ENCODE measurements at places on chromosomes 1 and 21. TPM values are rescaled to one million over a fixed set of nuclear protein-coding genes. Genes with fewer than 3 reads are reported as not detected.

CDCA8 gene
- total RNA-seq, result 1.2 TPM

C1orf87 gene
- total RNA-seq, result 0.23 TPM

HTR6 gene
- total RNA-seq, result 0.18 TPM

DNA sequence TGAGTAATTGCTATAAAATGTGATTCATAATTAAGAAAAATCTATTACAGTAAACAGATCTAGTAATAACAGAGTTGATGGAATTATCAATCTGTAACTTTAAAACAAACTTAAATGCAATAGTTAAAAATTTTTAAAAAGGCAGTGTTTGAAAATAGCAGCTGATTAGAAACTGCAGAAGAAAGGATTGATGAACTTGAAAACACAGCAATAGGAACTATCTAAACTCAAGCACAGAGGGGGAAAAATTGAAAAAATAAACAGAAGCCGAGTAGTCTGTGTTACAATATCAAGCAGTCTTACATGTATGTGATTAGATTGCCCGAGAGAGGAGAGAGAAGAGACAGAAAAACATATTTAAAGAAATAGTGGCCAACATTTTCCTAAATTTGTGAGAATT, 569.0 kb upstream of the B3GALT2 start:
- no peak overlapping the region for H3K27ac ChIP-seq
- no peaks in the 10 kb centered on the region for H3K36me3 ChIP-seq
- no peaks in the 10 kb centered on the region for H3K4me1 ChIP-seq

- no peaks in the 10 kb centered on the region for H3K27me3 ChIP-seq
- DNase-seq, result peak; percentile 90
- no peaks in the 10 kb centered on the region for H3K4me1 ChIP-seq
- H3K27ac ChIP-seq, result peak within 1 kb of the TSS; percentile 67
Observed at GRCh38 chr1:156601122-156601830, at the start of gene GPATCH4. GPATCH4 (minus strand) TSS chr1:156601479.

PRRX1 gene
- total RNA-seq, result 272 TPM

COL11A1 gene
- 8.4 TPM for total RNA-seq

DNA sequence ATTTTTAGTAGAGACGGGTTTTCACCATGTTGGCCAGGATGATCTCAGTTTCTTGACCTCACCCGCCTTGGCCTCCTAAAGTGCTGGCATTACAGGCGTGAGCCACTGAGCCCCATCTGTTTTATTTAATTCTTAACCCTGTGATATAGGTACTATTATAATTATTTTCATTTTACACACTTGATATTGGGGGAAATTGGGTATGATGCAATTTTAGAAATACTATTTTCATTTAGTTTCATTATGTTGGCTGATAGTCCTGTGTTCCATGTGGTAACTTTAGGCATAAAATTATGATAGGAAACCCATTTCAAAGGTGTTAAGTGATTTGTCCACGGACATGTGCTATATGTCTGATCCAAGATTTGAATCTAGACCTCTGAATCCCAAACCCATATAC, 61.1 kb downstream of the SPEN start:
- no peak overlapping the region for H3K27ac ChIP-seq
- no peaks in the 10 kb centered on the region for H3K4me1 ChIP-seq
- no peak overlapping the region for H3K4me3 ChIP-seq
- peaks cover 3% of the 10 kb centered on the region for H3K36me3 ChIP-seq
- DNase-seq, result no peak

DNA sequence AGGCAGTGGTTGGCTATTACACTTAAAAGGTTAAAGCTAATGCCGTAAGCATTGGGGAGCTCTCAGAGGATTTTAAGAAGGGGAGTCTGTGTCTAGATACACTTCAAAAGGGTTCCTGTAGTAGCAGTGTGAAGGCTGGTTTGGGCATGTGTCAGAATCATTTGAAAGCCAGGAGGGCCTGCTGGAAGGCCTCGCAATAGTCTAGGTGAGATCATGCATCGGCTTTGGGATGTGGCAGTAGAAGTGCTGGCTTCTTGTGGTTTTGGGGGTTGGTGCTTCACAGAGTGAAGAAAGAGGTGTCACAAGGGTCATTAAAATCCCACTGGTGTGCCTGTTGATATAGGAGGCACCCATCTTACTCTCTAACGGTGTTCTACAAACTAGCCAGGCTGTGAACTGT, 85.7 kb downstream of the ST6GALNAC3 start:
- no peaks in the 10 kb centered on the region for H3K27me3 ChIP-seq
- H3K4me1 ChIP-seq, result peaks cover 3% of the 10 kb centered on the region
- no peaks in the 10 kb centered on the region for H3K36me3 ChIP-seq
- no peak overlapping the region for H3K27ac ChIP-seq
- no peak for DNase-seq
- H3K4me3 ChIP-seq, result no peak overlapping the region

DRAXIN gene
- total RNA-seq, result not detected

DNA sequence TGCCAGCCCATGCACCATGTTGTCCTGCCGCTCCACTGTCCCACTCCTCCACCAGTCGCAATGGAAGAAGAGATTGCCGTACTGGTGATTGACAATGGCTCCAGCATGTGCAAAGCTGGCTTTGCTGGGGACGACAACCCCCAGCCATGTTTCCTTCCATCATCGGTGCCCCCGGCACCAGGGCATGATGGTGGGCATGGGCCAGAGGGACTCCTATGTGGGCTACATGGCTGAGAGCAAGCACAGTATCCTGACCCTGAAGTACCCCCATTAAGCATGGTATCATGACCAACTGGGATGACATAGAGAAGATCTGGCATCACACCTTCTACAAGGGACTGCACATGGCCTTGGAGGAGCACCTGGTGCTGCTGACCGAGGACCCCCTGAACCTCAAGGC, 1.9 kb upstream of the AMY2B start:
- no peak overlapping the region for H3K27ac ChIP-seq
- H3K36me3 ChIP-seq, result no peaks in the 10 kb centered on the region
- H3K4me1 ChIP-seq, result no peaks in the 10 kb centered on the region
- DNase-seq, result no peak

RRP15 gene
- 16.3 TPM for total RNA-seq

GRCh38 chr1:37410815-37411214, 63.6 kb upstream of the ZC3H12A start:
- no peaks in the 10 kb centered on the region for H3K36me3 ChIP-seq
- no peak for DNase-seq
- H3K27me3 ChIP-seq, result no peaks in the 10 kb centered on the region
- no peak overlapping the region for H3K27ac ChIP-seq

DNA sequence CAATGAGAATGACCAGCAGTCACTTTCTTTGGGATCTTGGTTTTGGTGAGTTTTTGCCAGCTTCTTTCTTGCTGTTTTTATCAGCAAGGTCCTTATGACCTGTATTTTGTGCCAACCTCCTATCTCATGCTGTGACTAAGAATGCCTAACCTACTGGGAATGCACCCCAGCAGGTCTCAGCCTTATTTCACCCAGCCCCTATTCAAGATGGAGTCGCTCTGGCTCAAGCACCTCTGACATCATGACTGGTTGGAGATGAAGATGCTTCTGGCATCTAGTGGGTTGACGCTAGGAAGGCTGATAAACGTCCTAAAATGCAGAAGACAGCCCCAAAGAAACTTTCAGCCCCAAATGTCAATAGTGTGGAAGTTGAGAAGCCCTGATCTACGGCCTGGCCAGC, 33.6 kb upstream of the NHLH2 start:
- no peaks in the 10 kb centered on the region for H3K4me1 ChIP-seq
- no peak for DNase-seq
- no peak overlapping the region for H3K27ac ChIP-seq
- H3K36me3 ChIP-seq, result no peaks in the 10 kb centered on the region
- H3K4me3 ChIP-seq, result no peak overlapping the region
- no peaks in the 10 kb centered on the region for H3K27me3 ChIP-seq

MANEAL gene
- 1.9 TPM for total RNA-seq

TOMM40L gene
- 12.9 TPM for total RNA-seq

MYOM3 gene
- 0.78 TPM for total RNA-seq

DNA sequence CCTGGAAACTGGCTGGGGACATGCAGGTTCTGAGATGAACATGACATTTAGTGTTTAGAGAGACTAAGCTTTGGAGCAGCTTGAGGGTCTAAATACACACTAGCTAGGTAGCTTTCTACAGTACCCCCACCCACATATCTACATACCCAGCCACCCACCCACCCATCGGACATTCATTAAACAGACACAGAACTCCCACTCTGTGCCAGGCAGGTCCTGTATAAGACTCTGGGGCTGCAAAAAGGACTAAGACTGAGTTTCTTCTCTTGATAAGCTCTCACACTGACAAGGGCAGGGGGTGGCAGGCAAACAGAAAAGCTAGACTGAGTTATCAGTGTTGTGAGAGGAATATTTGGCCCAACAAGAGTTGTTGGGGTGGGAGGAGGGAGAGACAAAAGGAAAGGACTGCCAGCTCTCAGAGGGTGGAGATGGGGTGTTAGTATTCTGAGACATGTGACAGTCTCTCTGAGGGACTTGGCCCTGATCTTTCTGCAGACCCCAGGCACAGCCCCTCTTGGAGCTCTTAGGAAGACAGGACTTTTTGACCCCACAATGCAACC, 6.8 kb downstream of the MAP7D1 start:
- H3K27ac ChIP-seq, result peak overlapping the region; percentile 54
- peaks cover 5% of the 10 kb centered on the region for H3K4me1 ChIP-seq
- H3K4me3 ChIP-seq, result no peak overlapping the region

- H3K36me3 ChIP-seq, result no peaks in the 10 kb centered on the region
- no peak for DNase-seq
- H3K4me3 ChIP-seq, result no peak overlapping the region
- H3K27ac ChIP-seq, result no peak overlapping the region
- H3K4me1 ChIP-seq, result no peaks in the 10 kb centered on the region
Observed at GRCh38 chr1:43554444-43554992, 23.8 kb downstream of the PTPRF start.

GRCh38 chr1:11253226-11253625, 9.1 kb downstream of the MTOR start:
- no peak overlapping the region for H3K4me3 ChIP-seq
- H3K4me1 ChIP-seq, result no peaks in the 10 kb centered on the region
- peaks cover 4% of the 10 kb centered on the region for H3K36me3 ChIP-seq
- no peak for DNase-seq
- H3K27ac ChIP-seq, result no peak overlapping the region

DNA sequence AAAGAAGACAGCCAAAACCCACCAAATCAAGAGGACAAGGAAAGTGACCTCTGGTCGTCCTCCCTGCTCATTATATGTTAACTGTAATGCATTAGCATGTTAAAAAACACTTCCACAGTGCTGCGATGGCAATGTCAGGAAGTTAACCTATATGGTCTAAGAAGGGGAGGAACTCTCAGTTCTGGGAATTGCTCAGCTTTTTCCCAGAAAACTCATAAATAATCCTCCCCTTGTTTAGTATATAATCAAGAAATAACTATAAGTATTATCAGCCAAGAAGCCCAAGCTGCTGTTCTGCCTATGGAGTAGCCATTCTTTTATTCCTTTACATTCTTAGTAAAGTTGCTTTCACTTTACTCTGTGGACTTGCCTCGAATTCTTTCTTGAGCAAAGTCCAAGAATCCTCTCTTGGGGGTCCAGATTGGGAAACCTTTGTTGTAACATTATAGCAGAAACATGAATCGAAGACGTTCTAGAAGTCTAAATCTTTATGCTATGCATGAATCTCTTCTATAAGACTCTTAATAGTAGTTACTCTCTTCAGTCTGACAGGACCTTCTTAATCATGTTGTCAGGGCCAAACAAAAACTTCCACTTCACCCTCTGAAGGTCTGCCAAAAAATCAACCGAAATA, 110.0 kb upstream of the VANGL1 start:
- no peaks in the 10 kb centered on the region for H3K4me1 ChIP-seq
- H3K4me3 ChIP-seq, result no peak overlapping the region
- H3K27me3 ChIP-seq, result no peaks in the 10 kb centered on the region
- no peak overlapping the region for H3K27ac ChIP-seq
- no peak for DNase-seq

RGS16 gene
- 20.9 TPM for total RNA-seq

- no peak overlapping the region for H3K4me3 ChIP-seq
- H3K36me3 ChIP-seq, result no peaks in the 10 kb centered on the region
- H3K4me1 ChIP-seq, result no peaks in the 10 kb centered on the region
- H3K27me3 ChIP-seq, result no peaks in the 10 kb centered on the region
- DNase-seq, result no peak
- H3K27ac ChIP-seq, result no peak overlapping the region
Observed at GRCh38 chr1:194447636-194448035, 1261.2 kb upstream of the B3GALT2 start.

All from aorta (tissue), 5 donors.